ENCODE measurements at places on chromosomes 6 and 20. TPM values are rescaled to one million over a fixed set of nuclear protein-coding genes. Genes with fewer than 3 reads are reported as not detected.

The RNGTT gene
- total RNA-seq: 43.9 TPM

The MRAP2 gene
- 0.92 TPM for total RNA-seq

The RSPO4 gene
- total RNA-seq: not detected

The THBS2 gene
- 12.5 TPM for total RNA-seq

The PAK1IP1 gene
- 103 TPM for total RNA-seq

The MCM9 gene
- total RNA-seq: 6.9 TPM

The CD83 gene
- 20.1 TPM for total RNA-seq

The SULF2 gene
- total RNA-seq: 3.7 TPM

The PAK5 gene
- 0.46 TPM for total RNA-seq

DNA sequence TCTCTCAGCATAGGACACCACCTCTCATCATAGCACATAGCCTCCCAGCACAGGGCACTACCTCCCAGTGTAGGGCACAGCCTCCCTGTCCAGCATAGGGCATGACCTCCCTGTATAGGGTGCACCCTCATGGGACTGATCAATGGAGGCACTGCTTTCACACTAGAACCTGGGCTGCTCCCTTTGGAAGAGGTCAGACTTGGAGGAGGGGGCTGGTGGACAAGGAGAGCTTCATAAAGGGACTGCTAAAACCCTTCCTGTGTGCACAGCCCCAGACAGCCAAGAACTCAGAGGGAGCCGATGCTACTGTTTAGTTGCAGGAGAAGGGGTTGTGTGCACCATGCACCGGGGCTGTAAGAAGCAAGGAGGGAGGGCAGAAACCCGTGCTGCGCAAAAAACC, 21.9 kb upstream of the CST4 start:
- no peak for DNase-seq

- DNase-seq: no peak
These were observed 588.3 kb downstream of the CD109 start for GRCh38 chr6:74284284-74284683.

DNA sequence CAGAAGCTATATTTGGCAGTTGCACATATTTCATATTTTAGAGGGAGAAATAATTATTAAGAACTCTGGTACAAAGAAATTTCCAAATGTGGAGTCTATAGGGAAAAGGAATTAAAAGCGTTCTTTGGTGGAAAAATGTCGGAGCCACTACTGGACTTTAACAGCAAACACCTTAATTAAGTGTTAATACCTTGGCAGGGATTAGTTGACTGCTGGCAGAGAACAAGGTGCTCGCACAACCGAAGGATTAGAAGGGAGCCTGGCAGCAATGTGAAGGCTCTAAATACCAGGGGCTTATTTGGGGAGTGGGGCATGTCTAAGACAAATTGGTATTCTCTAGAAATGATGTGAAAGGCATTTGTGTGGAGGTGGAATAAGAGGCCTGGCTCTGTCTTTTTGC, 98.9 kb downstream of the PAK5 start:
- DNase-seq: no peak

GRCh38 chr6:95175927-95176675, 401.2 kb upstream of the MANEA start:
- DNase-seq: no peak

DNA sequence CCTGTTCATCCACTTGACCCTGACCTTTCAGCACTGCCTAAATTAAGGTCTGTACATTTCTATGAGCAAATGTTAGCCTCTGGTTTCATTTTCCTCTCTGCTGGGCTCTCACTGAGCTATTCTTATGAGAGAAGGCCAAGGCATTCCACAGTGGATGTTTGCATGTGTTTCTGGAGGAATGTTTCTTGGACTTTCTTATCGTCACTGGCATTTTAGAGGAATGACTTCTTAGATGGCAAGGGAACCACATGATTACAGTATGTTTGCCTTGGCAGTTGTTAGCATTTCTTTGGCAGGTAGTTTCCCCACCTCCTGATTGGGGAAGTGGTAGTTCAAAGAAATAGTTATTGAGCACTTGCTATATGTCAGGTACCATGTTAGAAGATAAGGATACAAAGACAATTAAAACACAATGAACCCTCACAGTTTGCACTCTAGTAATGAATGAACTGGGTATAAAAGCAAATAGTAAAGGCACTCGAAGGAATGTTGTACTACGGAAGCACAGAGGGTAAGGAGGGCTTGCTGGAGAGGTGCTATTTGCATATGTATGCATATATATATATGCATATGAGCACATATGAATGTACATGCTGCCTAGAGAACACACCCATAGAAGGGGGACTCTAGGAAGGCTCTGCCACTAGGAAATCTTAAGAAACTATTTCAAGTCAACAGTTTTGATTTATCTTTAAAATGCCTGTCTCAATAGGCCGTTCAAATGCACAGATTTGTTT, 307.4 kb downstream of the EYA4 start:
- DNase-seq: peak; percentile 71

DNA sequence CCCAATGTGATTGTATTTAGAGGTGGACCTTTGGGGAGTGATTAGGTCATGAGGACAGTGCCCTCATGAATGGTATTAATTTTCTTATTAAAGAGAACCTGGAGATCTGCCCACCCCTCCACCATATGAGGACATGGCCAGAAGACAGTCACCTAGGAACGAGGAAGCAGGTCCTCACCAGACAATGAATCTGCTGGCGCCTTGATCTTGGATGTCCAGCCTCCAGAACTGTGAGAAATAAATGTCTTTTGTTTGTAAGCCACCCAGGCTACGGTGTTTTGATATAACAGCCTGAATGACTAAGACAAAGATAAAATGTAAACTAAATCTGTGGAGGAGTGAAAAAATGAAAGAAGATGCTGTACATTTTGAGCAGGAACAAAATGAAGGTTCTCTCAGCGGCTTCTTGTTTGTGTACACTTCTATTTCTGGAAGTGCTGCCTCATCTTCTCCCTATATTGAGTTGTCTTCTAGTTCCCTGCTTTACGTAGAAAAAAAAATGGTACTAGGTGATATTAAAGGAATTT, 1.5 kb upstream of the IPCEF1 start:
- DNase-seq: no peak

- no peak for DNase-seq
These were observed 199.3 kb downstream of the LRFN2 start for GRCh38 chr6:40387871-40388264.

DNA sequence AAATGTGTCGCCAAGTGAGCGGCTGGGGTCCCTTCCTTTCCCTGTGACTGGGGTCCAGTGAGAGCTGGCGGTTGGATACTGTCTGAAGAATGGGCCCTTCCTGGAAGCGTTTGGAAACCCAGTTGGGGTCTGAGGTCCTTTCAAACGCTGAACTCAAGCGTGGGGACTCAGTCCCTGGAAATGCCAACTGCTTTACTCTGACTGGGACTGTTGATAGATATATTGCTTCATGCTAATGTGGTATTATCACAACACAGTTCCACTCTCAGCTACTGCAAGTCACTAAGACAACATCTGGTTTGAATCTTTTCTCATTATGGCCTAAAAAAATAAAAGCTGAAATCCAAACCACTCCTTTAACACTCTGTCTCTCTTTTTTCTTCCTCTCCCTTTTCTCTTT, 23.7 kb upstream of the PSMF1 start:
- DNase-seq: no peak

GRCh38 chr6:143451531-143451930, 926 bp downstream of the PEX3 start:
- no peak for DNase-seq

GRCh38 chr6:155832596-155832995, 377.0 kb upstream of the NOX3 start:
- peak; percentile 14 for DNase-seq

DNA sequence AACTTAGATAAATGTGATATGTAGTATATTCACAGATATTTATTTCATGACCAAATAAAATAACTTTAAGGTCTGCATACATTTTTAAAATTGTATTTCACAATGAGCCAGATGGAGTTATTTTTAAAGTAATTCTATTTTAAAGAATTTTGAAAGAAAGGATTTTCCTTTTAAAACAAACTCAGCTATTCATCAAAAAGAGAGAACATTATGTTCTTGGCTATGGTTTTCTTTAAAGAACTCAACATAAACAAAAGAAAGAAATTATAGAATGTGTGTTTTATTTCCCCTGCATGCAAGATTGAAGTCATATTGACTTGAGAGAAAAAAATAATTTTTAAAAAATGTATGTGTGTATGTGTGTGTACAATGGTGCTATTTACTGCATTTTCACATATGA, 1023.6 kb upstream of the CITED2 start:
- DNase-seq: no peak

DNA sequence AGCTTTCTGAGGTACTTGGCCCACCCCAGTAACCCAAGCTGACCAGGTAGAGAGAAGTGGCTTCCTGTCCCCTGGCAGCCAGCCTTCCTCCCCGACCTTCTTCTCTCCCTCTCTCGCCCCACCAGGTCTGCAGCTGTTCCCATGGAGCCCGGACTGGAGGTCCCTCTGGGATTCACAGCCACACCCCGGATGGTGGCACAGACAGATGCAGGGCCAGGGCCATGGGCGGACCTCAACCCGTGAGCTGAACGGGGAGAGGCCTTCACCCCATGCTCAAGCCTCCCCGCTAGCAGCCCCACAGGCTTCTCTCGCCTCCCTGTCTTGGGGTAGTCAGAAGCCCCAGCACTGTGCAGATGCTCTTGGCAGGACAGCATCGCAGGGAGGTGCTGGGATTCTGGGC, 41.3 kb downstream of the CPXM1 start:
- no peak for DNase-seq

DNA sequence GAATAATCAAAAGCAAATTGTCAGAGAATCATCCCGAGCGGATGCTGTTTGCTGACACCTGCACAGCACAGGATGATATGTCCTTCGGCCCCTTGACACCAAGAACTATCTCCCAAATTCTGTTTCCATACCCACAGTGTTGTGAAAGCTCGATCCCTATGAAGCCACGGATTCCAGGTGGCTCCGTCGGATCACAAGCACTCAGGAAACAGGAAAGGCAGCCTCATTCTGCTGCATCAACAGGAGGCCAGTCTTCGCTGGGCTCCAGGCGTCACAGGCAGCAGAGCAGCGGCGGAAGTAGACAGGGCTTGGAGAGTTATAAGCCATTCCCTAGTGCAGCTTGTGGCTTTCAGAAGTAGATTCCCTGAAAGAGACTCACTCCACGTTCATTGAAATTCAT, 342.3 kb downstream of the C6orf118 start:
- peak; percentile 17 for DNase-seq

DNA sequence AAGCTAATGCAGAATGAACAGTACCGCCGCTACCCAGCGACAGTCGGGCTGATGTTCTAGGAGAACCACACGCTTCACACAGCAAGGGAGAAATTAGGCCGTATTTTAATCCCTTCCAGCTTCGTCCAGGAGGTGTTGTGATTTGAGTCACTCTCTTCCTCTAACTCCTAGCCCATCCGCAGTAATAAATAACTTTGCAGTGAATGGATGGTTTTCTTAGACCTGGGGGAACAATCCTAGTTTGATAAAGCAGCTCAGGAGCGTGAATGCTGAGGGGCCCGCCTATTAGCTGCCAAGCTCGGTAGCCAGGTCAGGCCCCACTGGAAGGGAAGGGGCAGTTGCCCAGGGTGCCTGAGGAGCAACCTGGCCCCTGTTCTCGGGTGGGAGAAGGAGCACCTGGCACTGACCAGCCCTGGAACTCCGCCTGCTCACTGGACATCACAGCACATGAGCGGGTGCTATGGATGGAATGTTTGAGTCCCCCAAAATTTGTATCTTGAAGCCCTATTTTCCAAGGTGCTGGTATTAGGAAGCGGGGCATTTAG, 146.0 kb upstream of the AFDN start:
- no peak for DNase-seq

GRCh38 chr20:8388141-8388540, 256.1 kb downstream of the PLCB1 start:
- no peak for DNase-seq

GRCh38 chr6:129617986-129618385, 92.0 kb downstream of the ARHGAP18 start:
- no peak for DNase-seq

GRCh38 chr6:84467296-84467695, 239.9 kb upstream of the CEP162 start:
- no peak for DNase-seq

- peak; percentile 2 for DNase-seq
These were observed 279.7 kb downstream of the RNGTT start for GRCh38 chr6:88683734-88684133.

DNA sequence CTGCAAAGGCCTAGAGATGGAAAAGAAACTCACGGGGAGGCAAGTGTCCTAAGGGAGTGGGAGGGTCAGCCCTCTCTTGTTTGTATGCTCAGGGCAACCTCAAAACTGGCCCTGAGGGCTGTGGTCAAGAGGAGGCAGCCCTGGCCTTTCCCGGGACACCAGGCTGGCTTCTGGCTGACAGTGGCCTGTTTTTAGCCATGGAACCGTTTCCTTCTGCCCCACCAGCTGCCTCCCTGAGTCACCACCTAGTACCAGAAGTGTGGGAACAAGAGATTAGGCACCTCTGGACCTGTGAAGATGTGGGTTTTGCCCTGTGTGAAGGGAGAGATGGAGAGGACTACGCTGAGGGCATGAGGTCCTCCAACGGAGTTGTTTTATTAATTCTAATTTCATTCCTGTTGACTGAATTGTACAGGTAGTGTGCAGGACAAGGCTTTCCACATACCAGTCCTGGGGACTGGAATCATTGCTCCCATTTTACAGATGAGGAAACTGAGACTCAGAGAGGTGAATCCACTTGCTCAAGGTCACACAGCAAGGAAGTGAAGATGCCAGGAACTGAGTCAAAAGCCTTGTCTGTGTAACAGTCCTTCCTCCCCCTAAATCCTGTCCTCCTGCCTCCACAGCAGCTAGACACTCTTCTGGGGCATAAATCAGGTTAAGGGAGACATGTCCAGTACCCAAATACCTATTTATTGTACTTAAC, 5.5 kb downstream of the FOXS1 start:
- peak; percentile 55 for DNase-seq

DNA sequence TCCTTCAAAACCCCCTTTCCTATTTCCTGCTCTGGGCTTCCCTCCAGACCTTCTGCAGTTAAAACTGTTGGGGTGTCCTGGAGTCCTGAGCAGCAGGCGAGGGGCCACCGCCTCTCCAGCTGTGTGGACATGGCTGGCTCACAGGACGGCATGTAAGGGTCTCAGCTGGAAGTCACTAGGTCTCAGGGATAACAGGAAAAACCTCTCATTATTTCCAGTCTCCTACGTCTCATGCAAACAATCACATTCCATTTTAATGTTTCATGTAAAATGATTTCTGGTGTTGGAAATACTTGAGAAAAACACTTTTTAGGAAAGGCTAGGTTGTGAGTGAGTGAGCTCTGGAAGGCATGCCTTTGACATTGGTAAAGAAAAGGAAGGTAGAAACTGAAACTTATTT, 158.7 kb downstream of the SCML4 start:
- DNase-seq: no peak

- DNase-seq: no peak
These were observed 37.2 kb downstream of the SCAND1 start for GRCh38 chr20:35917077-35917476.
